ENCODE measurements at places on chromosomes 2 and 18.

DNA sequence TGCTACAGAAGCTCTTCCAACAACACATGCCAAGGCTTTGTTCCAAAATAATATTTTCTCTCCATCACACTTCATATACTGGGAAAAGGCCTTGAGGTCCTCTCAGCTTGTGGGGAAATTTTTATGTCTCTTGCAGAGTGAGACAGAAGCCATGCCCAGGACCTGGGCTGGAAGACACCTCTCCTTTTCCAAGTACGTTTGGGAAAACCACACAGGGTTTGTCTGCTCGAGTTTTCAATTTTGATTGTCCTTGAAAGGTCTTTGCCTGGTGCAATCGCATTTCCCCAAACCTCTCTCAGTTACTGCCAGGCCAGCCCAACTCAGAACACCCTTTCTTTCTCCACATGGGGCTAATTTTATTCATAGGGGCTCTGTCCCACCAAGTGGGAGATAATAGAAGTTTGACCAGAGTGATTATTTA lies 272.2 kb downstream of the OSR1 start:
- no peak for DNase-seq

GRCh38 chr2:151381266-151381665 lies 23.9 kb downstream of the TNFAIP6 start:
- DNase-seq, result no peak

DNA sequence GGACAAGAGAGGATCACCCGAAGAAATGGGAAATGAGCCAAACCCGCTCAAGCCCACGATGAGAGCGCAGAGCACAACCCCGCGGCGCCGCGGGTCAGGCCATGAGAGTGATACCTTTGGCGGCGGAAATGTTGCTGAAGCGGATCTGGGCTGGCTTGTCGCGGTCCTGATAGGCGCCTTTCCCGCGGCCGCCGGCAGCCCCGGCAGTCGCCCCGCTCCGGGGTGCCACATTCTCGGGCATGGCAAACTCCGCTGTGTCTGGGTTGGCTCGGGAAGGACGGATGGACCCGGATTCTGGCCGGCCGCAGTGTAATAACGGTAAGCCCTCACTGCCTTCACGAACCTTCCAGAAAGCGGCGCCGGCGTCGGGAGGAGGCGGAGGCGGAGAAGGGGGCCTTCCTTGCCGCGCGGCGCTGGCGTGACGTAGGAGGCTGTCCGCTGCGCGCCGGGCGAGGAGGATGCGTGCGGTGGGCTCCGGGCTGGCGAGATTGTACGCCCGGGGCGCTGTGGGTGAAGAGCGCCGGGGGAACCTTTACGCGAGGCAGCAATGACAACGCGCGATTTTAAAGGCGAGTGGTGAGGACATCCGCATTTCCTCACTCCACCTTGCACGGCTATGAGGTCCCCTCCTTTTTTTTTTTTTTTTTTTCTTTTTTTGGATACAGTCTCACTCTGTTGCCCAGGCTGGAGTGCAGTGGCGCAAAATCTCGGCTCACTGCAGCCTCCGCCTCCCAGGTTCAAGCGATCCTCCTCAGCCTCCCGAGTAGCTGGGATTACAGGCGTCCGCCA lies at the start of gene CCT4:
CCT4 (minus strand) TSS at position 390 of the 789 bp plus-strand sequence; CDS start at position 241, 149 bp downstream.
- DNase-seq, result peak; percentile 78

DNA sequence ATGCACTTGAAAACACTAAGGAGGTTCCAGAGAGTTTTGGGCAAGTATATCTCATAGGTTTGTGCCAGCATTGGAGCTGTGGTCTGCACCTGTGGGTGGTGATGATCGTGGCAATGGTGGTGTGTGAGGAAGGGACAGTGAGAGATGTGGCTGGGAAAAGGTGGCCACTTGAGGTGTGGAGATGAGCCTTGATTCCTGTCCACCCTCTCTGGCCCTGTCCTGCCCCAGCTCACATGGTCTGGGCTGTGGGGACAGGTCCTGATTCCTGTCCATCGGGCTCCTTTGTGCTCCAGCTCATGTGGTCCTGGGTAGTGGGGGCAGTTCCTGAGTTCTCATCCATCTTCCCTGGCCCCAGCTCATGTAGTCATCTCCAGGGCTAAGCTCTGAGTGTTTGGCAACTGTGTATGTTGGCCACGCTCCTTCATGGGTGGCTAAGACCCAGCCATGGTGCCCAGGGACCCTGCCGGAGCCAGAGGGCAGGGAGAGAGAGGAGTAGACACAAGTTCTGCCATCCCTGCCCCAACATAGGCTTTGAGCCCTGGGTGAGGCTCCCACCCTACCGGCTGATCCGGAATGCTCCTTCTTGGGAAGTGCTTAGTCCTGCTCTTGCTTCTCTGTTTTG lies 294.4 kb upstream of the HDAC4 start:
- no peak for DNase-seq

DNA sequence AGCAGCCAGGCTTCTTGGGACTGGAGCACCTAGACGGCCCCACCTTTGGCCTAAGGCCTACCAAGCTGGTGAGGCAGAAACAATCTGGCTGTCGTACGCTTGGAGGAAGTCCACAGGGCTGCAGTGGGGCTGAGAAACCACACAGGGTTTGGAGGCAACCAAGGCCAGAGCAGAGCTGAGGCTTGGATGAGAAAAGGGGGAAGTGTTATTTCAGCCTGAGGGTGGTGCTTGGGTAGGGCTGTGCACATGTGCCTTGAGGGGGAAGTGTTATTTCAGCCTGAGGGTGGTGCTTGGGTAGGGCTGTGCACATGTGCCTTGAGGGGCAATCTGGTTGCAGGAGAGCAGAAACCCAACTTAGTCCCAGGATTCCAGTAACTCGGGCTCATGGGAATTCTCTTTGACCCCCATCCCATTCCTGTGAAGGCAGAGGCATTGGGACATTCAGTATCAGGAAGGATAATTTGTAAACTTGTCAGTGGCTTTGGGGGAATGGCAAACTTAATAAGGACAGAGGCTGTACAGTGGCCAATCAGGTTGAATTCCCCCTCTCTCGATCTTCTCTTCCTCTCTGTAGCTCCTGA lies 971 bp upstream of the FBXO41 start:
- DNase-seq, result no peak

DNA sequence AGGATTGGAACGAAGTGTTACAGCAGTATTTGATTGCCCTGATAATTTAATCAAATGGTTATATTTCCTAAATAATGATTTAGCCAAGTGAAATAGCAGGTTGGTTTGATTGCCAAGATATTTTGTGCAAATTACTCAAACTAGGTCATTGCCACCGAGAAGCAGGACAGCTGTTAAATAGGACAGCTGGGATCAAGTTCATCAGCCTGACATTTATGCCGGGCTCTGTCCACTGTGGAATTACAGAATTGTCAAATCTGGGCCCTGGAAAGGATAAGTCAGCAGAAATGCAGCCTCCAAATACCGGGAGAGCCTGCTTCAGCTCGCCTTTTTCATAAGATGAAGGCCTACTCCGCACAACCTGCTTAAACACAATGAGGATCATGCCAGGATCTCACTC lies 73.9 kb upstream of the RPL31 start:
- no peak for DNase-seq

- no peak for DNase-seq
These were observed 102.3 kb upstream of the GULP1 start for GRCh38 chr2:188189356-188189755.

DNA sequence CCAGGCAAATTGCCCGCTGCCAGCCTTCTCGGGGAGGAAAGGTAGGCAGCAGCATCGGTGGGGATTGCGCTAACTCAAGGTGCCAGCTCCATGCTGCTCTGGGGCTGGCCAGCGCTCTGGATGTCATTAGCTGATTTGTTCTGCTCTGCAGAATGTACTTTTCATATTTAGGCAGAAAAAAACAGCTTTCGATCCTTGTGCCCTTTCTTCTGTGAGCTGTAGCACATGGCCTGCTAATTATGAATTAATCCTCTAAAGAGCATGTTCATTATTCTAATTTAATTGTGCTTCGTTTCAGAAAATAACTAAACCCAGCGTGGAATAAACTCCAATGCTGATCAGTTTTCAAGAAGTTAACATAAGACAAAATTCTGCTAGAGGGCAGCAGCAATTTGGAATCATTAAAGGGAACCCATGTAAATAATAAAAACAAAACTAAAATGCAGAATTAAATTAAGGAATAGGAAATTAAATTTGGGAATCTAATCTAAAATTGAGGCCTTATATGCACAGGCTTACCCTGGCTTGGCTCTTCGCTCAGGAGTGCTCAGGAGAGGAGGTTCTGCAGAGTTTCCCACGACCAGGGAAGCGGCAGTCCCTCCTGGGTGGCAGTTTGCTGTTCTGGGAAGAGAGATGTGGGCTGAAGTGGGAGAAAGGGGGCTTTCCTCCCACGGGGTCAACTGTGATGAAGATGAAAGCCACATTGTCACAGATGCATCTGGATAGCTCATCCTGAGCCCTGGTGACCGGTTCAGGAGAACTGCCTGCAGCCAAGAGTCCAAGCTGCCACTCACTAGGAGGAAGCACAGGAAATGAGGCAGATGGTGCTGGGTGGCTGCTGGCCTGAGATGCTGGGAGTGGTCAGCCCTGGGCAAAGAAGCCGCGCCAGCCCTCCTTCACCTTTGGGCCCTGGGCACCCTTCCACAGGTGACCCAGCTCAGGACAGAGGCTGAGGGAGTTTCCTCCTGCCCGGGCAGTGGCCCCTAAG lies 93.2 kb upstream of the PKDCC start:
- DNase-seq, result peak; percentile 23

DNA sequence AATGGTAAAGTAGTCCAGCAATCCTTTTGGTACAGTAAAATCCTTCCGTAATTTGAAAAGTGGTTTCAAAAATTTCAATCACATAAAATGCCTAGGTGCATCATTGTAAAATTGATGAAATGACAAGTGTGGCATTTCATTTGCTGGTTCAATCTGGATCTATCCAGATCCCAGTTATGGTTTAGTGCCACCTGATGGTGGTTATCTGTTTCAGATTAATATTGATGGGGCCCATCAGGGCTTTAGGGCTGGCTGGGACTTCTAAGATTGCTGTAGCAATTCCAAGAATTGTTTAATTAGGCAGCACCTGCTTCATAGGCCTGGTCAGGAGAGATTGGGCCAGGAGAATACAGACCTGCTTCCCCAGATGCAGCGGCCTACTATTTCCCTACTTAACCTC lies 55.5 kb upstream of the PIK3C3 start:
- no peak for DNase-seq

GRCh38 chr2:16271231-16271896 lies 331.0 kb downstream of the MYCN start:
- DNase-seq, result no peak
